ENCODE measurements at places on chromosomes 5 and 9. TPM values are rescaled to one million over a fixed set of nuclear protein-coding genes. Genes with fewer than 3 reads are reported as not detected.
A peak's percentile ranks its signal among the peaks of the same experiment; 100 is the strongest.

DNA sequence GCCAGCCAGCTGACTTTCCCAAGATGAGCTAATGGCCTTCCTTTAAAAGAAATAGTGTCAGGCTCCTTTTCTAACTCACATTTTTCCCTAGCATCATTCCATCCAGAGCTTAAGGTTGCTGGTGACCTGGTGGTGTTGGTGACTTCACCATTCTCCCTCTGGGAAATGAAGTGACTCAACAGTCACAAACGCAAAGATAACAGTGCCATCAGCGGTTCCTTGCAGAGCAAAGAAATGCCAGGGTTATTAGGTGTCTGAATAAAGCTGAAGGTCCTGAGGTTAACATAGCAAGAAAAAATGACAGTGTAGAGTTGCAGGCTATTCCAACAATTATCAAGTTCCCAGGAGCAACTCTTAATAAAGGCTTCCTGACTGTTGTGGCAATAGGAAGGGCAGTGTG, 111.8 kb upstream of the SLC44A1 start:
- peaks cover 3% of the 10 kb centered on the region for H3K4me1 ChIP-seq
- H3K27ac ChIP-seq, result no peak overlapping the region
- H3K36me3 ChIP-seq, result no peaks in the 10 kb centered on the region
- no peak overlapping the region for H3K4me3 ChIP-seq
- no peak for DNase-seq

- H3K27ac ChIP-seq, result no peak overlapping the region
- DNase-seq, result no peak
- H3K27me3 ChIP-seq, result no peaks in the 10 kb centered on the region
- peaks cover 14% of the 10 kb centered on the region for H3K4me1 ChIP-seq
- H3K36me3 ChIP-seq, result peaks cover 8% of the 10 kb centered on the region
Observed at GRCh38 chr9:7146582-7146981, 388.8 kb downstream of the KDM4C start.

DNA sequence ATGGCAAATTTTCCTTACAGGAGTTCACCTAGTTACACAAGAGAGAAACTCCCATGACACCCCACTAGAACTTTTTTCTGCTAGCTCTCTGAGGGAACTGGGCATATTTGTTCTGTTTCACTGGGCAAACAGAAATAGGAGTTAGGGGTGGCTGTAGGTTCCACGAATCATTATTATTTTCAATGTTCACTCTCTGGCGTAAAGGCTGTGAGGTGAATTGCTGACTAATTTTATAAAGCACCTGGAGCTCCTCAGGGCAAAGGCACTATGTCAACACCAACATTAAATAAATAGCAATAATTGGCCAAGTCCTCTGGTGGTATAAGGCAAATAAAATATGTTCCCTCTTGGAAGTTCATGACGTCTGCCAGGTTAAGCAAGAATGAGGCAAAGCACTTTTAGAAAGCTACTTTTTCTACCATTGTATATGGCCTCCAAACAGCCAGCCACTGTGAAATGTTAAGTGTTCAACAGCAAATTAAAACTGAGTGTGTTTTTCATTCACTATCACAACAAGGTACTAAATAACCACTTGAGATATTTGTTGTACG, 344.6 kb downstream of the PDE4D start:
- DNase-seq, result no peak
- H3K4me3 ChIP-seq, result no peak overlapping the region
- peaks cover 7% of the 10 kb centered on the region for H3K4me1 ChIP-seq
- H3K27me3 ChIP-seq, result no peaks in the 10 kb centered on the region

DNA sequence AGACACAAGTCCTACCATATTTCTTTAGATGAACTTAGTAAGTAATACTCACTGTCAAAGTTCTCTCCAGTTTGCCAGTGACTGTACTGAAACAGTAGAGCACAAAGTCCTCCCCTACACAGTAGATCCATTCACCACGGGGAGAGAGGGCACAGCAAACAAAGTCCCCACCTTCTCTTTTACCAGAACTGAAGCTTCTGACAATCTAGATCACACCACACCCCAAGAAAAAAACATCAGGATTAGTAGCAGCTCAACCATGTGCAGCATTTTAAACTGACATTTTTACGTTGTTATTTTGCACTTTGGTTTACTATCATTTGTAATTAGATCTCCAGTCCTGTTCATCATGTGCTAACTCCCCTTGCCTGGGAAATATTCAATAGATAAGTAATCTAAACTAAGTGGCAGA, 23.0 kb downstream of the DNAJA1 start:
- H3K27ac ChIP-seq, result no peak overlapping the region
- peaks cover 14% of the 10 kb centered on the region for H3K4me1 ChIP-seq
- no peak overlapping the region for H3K4me3 ChIP-seq
- H3K36me3 ChIP-seq, result peaks cover 61% of the 10 kb centered on the region
- H3K27me3 ChIP-seq, result no peaks in the 10 kb centered on the region
- DNase-seq, result no peak

GRCh38 chr5:150262502-150262901, 27.1 kb downstream of the CAMK2A start:
- no peak overlapping the region for H3K27ac ChIP-seq
- no peak overlapping the region for H3K4me3 ChIP-seq
- no peak for DNase-seq
- H3K27me3 ChIP-seq, result no peaks in the 10 kb centered on the region
- no peaks in the 10 kb centered on the region for H3K36me3 ChIP-seq
- no peaks in the 10 kb centered on the region for H3K4me1 ChIP-seq

Gene PAM
- 46.8 TPM for total RNA-seq

DNA sequence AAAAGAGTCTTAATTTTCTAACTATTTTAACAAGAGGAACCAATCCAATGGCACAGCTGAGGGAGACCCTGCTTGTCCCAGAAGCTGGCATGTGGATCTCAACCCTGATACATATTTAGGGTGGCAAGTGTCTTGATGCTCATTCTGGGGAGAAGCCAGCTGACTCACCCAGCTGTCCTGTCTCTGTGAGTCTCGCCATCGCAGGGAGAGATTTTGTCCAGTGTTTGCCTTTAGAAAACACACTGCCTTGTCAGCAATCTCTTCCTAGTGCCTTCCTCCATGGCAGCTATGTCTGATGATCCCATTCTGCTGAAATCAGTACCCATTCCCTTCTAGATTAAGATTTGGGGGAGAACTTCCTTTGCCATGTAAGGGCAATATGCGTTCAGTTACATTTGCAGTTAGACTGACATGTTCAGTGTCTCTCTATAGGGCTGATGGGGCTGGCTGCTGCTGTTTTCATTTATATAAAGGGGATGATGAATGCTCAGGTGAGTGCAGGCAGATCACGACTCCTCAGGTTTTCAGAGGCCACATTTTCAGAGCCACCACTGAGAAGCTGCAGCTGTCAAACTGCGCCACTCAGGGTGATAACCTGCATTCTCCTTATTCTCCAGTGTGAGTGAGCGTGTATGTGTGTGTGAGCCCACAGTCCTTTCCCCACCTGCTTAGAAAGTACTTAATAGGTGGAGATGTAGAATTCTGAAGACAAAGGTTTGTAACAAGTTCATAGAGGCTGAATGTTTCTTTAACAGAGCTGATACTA, 217.0 kb downstream of the GAS1 start:
- DNase-seq, result no peak
- H3K27ac ChIP-seq, result no peak overlapping the region
- H3K4me1 ChIP-seq, result peaks cover 29% of the 10 kb centered on the region

DNA sequence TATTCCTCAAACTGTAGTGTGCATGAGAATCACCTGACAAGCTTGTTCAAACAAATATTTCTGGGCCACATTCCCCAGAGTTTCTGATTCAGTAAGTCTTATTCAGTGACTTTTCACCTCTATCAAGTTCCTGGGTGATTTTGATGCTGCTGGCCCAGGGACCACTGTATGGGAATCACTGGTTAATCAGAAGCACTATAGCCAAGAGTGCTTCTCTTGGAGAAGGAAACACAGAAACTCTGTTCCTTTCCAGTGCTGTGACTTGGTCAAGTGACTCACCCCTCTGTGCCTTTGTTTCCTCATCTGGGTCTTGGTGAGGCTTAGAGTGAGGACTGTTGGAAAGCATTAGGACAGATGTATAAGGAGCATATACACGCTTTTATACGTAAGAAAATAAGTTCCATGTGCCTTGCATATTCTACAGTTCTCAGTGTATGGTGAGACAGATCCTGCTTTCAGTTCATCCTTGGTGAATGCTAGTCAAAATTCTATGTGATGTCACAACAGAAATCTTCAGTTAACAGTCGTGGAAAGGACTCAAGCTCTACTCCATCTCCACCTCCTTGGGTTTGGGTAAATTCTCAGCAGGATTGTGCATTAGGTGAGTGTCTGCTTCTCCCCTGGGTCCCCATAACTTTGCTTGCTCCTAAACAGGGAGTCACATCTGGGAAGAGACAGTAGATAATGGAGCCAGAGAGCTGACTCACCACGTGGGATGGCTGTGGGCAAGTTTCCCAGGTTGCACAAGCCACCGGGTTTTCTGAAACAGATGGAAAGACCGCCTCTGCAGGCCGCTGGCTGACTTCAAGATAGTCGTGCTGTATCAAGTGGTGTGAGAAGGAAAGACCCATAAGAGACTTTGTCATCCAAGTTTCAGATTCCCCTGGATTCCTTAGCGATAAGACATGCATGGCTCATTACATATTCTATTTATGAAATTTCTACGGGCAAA, 117.0 kb downstream of the NXNL2 start:
- no peaks in the 10 kb centered on the region for H3K36me3 ChIP-seq
- peak; percentile 93 for DNase-seq
- no peaks in the 10 kb centered on the region for H3K27me3 ChIP-seq
- peaks cover 25% of the 10 kb centered on the region for H3K4me1 ChIP-seq
- H3K4me3 ChIP-seq, result no peak overlapping the region

Gene SOWAHA
- not detected for total RNA-seq

Gene MCC
- 79.3 TPM for total RNA-seq

DNA sequence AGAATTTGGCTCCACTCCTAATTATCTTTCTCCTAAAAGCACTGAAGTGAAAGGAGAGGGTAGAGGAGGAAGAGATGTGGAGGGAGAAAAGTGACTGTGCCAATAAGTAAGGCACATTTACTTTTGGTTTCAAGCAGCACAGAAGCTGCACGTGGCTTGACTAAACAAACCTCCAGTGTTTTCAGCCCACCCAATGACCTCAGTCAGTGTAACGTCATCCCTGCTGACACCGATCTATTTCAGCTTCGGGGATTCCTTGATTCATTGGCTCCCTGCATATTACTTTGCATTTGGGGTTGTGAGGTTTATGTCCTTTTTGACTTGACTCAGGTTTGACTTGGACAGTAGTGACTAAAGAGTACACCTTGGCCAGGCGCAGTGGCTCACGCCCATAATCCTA, 35.6 kb upstream of the NIM1K start:
- no peak overlapping the region for H3K4me3 ChIP-seq
- no peak overlapping the region for H3K27ac ChIP-seq
- H3K27me3 ChIP-seq, result no peaks in the 10 kb centered on the region
- H3K36me3 ChIP-seq, result peaks cover 19% of the 10 kb centered on the region

DNA sequence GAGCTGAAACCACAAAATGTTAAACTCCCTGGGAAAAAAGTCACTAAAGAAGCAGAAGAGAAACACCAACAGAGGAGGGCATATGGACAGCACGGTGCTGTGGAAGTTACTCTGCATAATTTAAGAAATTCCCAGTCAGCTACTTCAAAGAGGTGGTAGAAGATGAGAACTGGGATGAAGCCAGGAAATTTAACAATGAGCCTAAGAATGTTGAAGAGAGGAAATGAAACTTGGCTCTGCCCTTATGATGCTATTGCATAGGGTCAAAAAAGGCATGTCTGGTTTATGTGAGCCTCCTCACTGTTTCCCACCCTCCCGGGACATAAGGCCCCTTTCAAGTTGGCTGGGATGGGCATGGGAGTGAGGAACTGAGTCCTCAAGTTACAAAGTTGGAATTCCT, 25.4 kb upstream of the SNX18 start:
- peaks cover 3% of the 10 kb centered on the region for H3K4me1 ChIP-seq
- no peak overlapping the region for H3K27ac ChIP-seq
- H3K4me3 ChIP-seq, result no peak overlapping the region
- no peaks in the 10 kb centered on the region for H3K27me3 ChIP-seq
- DNase-seq, result no peak

GRCh38 chr5:119264186-119264585, 91.6 kb upstream of the TNFAIP8 start:
- H3K4me3 ChIP-seq, result no peak overlapping the region
- H3K36me3 ChIP-seq, result no peaks in the 10 kb centered on the region
- no peak overlapping the region for H3K27ac ChIP-seq
- no peak for DNase-seq
- H3K4me1 ChIP-seq, result peaks cover 8% of the 10 kb centered on the region
- no peaks in the 10 kb centered on the region for H3K27me3 ChIP-seq

DNA sequence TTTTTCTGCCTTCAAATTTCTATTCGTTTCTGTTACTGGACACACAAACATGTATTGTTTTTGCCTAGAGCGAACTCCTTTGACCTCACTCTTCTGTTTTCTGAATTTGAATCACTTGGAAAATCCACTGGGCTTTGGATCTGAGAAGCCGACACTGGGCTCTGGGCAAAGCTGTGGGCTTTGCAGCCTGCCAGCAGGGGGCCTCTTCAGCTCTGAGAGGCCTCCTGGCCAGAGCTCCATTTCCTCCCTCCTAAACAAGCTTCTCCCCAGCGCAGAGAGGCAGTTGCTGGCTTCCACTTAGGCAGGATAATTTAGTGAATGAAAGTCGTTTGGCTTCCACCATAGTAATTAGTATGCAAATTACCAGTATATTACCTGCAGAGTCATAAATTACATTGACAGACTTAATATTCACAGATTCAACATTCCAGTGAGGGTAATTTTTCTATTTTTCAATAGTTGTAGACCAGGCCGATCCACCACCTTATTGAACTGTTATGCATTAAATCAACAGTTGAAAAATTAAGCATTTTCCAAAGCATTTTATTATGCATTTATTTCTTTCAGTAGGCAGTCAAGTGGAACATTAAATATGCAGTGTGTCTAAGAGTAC, 104.0 kb upstream of the ZNF366 start:
- DNase-seq, result peak; percentile 73
- H3K27me3 ChIP-seq, result no peaks in the 10 kb centered on the region
- H3K27ac ChIP-seq, result no peak overlapping the region
- peaks cover 5% of the 10 kb centered on the region for H3K4me1 ChIP-seq
- H3K4me3 ChIP-seq, result no peak overlapping the region

DNA sequence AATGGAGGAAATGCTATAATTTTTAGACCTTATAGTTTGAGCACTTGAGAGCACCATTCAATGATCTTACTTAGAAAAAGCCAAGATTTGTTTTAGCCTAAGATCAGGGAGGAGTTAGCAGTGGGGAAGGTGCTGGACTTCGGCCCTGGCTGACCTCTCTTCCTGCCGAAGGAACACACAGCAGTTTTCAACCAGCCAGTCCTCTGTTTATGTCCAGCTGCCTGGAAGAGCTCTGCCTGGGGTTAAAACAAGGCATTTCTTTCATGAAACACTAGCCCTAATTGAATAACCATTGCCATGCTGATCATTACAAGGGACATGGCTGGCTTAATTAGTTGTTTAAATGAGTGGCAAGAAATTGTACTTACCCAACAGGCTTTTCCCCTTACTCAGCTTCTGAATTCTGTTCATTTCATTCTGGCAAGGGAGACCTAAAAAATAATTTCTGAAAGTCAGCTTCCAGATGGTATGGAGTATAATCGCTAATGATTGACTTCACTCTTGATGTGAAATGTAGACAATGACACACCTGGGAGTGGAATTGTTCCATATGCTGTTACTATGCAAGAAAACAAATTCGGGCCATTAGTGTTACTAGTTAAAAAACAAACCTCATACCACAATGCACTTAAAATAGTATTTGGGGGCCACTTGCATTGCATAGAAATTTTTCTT, 514.2 kb downstream of the SPOCK1 start:
- H3K36me3 ChIP-seq, result no peaks in the 10 kb centered on the region
- no peak overlapping the region for H3K27ac ChIP-seq
- H3K27me3 ChIP-seq, result no peaks in the 10 kb centered on the region
- DNase-seq, result no peak
- H3K4me1 ChIP-seq, result no peaks in the 10 kb centered on the region

- DNase-seq, result no peak
- H3K27me3 ChIP-seq, result no peaks in the 10 kb centered on the region
- no peak overlapping the region for H3K27ac ChIP-seq
- H3K36me3 ChIP-seq, result no peaks in the 10 kb centered on the region
- no peaks in the 10 kb centered on the region for H3K4me1 ChIP-seq
Observed at GRCh38 chr5:117065161-117065560, 490.5 kb upstream of the SEMA6A start.
